Urothelium cell line (cell line): ENCODE measurements at places on chromosomes 3 and 15.

DNA sequence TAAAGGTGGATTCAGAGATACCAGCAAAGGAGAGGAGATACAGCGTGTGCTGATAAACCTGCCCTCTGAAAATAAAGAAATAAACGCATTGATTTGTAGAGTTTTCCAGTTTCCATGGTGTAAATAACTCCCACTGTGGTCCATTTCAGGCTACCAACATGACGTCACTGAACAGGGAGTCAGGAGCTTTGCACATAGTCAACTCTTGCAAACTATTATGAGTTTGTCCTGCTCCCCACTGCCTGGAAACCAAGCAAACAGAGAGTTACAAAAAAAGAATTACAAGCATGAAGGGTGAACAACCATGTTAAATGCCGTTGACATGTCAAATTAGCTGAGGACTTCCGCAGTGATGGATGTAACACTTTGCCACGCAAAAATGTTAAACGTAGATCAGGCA is 70.4 kb upstream of the GATA2 start:
- DNase-seq, result no peak

- peak; percentile 72 for DNase-seq
Observed at GRCh38 chr3:188294823-188295487, 141.0 kb downstream of the LPP start.

GRCh38 chr15:74784426-74785193 is 2.7 kb downstream of the CSK start:
- no peak for DNase-seq

- no peak for DNase-seq
Observed at GRCh38 chr3:23575697-23576096, 230.1 kb upstream of the UBE2E1 start.

GRCh38 chr3:69330891-69331400 is 54.9 kb downstream of the FRMD4B start:
- no peak for DNase-seq

DNA sequence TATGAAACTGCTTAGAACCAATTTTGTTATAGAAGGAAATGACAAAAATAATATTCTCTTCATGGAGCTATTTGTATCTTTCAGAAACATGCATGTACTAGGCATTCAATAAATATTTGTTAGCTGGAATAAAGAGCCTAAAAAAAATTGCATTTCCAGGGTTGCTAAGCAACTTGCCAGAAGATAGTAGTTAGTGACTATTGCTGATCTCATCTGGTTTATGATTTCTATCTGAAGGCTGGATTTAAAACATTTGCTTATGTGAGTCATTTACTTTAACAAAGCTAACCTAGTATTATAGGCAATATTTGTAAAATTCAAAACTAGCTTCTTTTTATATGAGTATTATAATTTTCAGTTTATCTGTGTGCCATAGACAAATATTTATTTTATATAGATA is 78.3 kb downstream of the NAALADL2 start:
- no peak for DNase-seq

DNA sequence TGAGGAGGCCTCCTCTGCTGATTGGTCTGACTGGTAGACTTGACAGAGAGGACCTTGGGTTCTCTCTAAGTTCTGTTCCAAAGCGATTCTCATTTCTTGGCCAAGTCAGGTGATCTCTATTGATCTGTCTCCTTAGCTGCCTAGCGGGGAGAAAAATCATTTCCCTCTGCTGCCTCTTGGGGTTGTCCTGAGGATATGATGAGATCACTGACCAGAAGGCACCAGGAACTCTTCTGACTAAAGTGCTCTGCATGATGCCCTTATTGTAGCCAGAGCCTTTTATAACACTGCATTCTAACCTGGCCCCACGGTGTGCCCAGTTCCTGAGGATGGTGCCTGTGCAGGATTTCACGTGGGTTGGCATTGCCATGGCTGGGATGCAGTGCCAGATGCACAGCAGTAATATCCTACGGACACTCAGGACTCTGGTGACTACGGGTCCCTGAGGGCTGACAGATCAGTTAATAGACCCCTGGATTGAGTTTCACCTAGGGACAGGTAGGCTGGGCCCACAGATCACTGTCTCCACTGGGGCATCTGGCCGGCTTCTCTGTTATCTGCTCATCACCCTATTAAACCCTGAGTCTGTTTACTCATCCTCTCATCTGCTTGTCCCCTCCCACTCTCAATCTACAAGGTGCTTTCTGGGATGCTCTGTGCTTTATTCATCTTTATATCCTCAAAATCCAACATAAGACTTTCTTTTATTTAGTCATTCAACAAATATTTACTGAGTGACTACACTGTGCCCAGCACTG is 3.9 kb upstream of the HEG1 start:
- no peak for DNase-seq

- DNase-seq, result no peak
Observed at GRCh38 chr3:195889870-195890295, 18.5 kb downstream of the TNK2 start.

DNA sequence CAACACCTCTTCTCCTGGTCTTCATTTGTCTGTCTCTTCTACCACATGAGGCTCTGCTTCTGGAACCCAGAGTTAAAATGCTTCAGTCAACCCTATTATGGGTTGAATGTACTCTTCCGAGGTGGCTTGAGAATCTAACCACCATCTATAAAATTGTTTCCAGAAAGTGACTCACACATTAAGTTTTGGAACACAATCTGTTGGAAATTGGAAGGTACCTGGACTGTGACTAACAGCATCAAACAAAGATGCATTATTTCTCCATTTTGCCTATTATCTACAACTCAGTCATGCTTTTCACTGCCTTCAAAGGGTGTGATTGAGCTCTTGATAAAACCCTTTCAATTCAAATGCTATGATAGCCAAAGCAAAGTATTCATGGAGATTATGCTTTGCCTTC is 499.0 kb upstream of the SEMA6D start:
- no peak for DNase-seq

DNA sequence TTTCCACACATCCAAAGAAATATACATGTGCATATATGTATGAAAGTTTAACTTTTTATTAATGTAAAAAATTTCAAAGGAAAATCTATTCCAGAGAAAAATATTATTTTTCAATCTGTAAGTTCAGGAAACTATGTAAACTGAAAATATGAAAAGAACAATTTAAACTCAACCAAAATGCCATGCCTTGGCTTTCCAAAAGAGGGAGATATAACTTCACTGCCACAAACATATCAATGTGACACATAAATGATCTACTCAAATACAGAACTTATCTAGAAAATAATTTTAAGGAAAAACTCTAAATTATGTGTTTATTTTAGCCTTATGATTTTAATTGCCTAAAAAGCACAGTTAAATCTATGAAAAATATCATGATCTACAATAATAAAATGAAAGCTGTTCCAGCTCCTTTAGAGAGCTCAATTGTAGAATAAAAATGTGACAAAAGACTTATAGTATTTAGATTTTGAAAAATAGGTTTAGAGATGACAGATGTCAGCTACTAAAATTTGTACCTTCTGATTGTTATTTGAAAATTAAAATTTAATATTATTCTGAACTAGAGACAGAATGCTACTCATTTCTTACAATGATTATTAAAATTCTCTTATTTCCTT is 94.8 kb downstream of the GBE1 start:
- DNase-seq, result peak; percentile 2

GRCh38 chr3:132315851-132316250 is 1.4 kb upstream of the ACP3 start:
- no peak for DNase-seq

GRCh38 chr15:67097930-67098740 is 32.7 kb downstream of the SMAD3 start:
- DNase-seq, result peak; percentile 74
